ENCODE measurements at places on chromosomes 6 and 20.

- DNase-seq: no peak
These were observed 57.8 kb downstream of the IL22RA2 start for GRCh38 chr6:137115658-137116057.

GRCh38 chr20:57664924-57665588 is 44.8 kb downstream of the PMEPA1 start:
- no peak for DNase-seq

DNA sequence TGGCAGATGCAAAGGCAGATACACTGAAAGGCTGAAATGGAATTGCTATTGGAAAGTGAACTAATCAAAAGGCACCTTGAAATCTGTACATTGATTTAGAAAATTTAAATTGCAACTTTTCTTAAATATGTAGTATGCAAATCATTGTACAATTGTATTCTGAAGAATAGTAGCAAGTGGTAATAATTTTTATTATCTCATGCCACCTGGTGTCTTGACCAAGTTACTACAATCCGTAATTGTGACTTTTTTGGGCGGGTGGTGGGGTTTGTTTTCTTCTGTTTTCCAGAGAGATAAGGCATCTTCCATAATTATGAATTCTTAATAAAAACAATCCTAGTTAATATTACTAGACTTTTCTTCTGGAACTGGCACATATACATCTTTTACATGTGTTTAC is 12.5 kb upstream of the BCKDHB start:
- DNase-seq: no peak

DNA sequence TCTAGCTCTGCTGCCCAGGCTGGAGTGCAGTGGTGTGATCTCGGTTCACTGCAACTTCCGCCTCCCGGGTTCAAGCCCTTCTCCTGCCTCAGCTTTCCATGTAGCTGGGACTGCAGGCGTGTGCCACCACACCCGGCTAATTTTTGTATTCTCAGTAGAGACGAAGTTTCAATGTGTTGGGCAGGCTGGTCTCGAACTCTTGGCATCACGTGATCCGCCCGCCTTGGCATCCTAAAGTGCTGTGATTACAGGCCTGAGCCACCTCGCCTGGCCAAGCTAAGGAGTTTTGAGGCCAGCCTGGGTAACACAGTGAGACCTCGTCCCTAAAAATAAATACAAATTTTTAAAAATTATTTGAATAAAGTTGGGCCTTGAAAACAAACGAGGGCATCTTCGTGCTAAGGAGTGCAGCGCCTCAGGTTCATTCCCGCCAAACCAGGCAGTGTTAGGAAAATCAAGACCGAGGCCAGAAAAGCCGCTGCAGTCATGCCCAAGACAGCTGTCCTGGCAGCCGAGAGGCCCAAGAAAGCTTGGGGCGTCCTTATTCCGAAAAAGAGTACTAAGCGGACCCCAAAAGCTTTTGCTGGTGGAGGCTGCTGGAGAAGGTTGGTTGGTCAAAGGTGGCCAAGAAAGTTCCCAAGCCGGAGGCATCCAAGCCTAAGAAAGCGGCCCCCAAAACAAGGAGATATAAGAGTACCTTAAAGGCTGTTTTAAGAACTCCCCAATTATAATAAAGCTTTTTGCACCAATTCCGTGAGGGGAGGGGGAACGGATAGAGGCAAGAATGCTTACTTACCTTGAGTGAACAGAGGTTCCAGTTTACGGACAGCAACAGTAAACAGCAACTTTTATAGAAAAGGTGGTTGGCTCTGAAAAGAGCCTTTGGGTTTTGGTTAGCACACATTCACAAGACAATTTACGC is 109.0 kb downstream of the HFE start:
- no peak for DNase-seq

- no peak for DNase-seq
These were observed 13.9 kb downstream of the MTCH1 start for GRCh38 chr6:36971921-36972673.

DNA sequence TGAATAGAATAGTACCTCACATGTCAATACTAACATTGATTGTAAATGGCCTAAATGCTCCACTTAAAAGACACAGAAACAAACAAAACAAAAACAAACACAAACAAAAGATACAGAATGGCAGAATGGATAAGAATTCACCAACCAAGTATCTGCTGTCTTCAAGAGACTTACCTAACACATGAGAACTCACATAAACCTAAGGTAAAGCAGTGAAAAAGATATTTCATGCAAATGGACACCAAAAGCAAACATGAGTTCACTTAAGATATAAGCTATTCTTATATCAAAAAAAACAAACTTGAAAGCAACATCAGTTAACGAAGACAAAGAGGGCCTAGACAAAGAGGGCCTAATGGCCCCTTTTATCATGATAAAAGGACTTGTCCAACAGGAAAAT is 47.3 kb upstream of the ZNF133 start:
- DNase-seq: no peak

- DNase-seq: no peak
These were observed 260.7 kb upstream of the PLCB4 start for GRCh38 chr20:8808202-8808535.

- no peak for DNase-seq
These were observed 12.2 kb upstream of the AKIRIN2 start for GRCh38 chr6:87714093-87714842.

DNA sequence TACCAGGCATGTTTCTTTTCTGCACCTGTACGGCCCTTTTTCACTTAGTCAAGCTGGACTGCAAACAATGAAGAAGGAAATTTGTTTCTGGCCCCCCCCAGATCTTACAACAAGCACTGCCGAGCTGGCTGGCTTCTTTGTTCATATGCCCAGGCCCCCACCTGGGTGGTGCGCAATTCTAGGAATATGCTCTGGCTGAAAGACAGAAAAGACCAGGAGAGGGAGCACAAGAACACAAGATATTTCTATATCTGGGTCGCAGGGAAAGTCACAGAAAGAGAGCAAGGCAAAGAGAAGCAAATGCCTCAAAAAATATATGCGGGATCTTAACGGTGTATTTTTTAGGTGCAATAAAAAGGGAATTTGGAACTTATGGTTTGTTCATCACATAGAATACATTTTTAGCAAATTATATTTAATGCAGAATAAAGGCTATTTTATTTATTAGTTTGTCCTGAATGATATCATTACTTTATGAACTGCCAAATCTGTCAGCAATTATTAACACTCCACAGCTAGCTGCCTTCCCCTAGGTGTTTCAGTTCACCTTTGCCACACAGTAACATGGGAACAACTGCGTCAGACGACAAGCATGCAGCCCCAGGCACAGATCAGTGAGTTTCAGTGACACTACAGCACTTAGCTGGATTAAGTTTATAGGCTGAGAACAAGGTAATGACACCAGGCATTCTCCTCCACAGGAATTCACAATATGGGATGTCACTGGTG is 76.5 kb downstream of the GJA10 start:
- no peak for DNase-seq

DNA sequence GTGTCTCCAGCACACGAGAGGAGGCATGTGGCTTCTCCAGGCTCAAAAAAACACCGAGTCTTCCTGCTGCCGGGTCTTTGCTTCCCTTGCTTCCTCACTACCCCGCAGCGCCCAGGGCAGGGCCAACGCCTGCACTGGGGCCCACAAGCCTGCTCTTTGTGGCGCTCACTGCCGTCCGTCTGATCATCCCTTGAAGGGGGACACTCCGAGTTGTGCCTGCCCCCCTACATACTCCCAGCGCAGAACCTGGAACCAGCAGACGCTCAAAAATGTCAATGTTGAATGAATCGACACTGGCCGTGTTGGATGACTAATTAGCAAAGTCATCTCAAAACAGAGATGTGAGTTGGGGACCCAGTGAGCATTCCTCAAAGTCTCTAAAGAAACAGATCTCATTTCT is 8.1 kb upstream of the ARFGAP1 start:
- no peak for DNase-seq

DNA sequence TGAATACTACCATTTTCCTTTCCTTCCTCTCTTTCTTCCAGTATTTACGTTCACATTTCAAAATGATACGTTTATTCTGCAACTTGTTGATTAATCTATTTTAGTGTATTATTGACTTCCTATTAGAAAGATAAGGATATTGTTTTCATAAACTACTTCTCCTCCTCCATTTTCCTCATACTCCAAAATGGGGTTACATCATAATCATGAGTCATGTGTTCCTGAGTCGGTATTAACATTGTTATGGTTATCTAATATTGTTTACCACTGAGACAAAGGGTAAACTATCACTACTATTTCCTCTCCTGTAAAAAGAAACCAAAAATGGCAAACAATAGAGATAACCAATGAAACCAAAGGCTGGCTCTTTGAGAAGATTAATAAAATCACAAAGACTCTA is 126.5 kb upstream of the CDYL start:
- no peak for DNase-seq

- DNase-seq: no peak
These were observed 40.4 kb upstream of the DOK5 start for GRCh38 chr20:54435015-54435414.

DNA sequence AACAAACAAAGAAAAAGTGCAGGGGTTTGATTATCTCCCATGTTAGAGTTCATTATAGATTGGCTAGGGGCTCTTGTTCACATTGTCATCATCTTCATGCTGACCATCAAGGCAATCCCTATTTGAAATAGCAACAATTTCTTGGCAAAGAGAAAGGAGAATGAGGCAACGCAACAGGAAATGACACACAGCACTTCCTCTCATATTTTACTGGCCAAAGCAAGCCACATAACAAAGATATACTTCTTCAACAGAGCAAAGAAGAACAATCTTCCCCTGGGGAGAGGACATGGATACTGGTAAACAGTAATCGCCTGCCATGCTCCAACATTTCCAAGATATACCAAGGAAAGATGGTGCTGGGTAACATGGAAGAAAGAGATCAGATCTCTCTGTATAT is 29.8 kb downstream of the EPM2A start:
- DNase-seq: no peak

GRCh38 chr20:38766071-38766470 is 17.8 kb downstream of the ACTR5 start:
- DNase-seq: no peak
